ENCODE measurements at places on chromosomes 2 and 18.

DNA sequence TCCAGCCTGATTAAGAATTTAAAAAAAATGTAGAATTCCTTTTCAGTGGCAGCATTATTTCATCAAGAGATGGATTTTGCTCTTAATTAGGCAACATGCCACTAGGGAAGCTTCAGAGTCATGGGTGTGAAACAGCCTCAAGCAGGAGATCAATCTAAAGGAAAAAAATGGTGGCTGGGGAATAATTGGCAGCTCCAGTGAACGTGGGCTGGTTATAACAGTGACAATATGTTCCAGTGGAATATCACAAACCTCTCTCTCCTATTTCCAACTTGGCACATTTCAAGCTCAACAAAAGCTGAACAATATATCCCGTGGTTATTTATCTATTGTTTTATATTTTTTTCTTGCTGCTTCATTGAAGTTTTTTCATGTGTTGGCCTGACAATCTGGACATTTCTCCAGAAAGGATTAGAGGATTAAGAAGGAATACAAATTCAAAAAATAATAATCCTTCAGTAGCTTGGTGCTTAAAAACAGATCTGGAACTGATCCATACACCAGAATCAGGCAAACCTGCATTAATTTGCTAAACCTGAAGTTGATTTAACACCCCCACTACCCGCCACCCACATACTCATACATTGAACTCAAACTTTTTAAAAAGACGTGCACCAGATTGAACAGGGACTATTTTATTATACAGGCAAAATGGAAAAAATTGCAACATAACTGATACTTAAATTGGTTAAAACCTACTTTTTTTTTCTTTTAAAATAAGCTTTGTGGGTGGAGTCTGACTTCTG lies 255.9 kb upstream of the SPRED2 start:
- DNase-seq, result no peak

- no peak for DNase-seq
Observed at GRCh38 chr2:16620590-16620989, 45.0 kb downstream of the CYRIA start.

DNA sequence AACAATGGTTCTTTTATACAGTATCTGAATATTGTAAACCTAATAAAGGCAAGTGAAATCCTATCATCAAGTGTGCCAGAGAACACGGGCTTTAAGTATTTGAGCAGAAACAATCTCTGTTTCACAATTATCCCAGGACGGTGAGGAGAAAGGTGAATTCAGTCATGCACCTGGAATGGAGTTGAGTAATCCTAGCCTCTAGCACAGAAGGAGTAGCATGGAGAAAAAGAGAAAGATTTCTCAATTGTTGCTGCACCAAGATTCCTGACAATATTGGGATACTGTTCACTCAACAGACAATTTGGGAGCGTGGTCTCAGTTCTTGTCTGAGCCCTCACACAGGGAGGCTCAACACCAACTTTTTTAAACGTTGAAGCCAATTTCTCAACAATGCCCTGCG lies 510.6 kb downstream of the SOX11 start:
- DNase-seq, result no peak

DNA sequence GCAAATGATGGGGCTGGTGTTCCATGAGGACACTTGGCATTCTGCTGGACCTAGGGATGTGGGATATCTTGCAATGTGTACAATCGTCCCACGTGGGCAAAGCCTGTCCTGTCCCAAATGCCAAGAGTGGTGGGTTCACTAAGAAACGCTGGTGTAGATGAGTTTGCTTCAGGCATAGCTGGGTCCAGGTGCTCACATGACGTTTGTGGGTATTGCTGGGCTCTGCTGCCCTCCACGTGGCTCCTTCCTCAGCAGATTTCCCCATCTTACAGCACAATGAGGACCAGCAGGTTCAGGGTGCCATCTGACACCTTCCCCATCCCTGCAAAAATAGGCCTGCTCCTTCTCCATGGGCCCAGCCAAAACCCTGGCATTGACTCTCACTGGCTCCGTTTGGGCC lies 105.9 kb downstream of the SEPTIN10 start:
- no peak for DNase-seq

DNA sequence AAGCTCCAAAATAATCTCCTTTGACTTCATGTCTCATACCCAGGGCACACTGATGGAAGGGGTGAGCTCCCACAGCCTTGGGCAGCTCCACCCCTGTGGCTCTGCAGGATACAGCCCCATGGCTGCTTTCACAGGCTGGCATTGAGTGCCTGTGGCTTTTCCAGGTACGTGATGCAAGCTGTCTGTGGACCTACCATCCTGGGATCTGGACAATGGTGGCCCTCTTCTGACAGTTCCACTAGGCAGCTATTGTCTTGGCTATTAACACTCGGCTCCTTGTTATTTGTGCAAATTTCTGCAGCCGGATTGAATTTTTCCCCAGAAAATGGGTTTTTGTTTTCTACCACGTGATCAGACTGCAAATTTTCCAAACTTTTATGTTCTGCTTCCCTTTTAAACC lies 634.2 kb downstream of the TSN start:
- no peak for DNase-seq

- no peak for DNase-seq
Observed at GRCh38 chr2:26757873-26758789, 6.0 kb upstream of the SLC35F6 start.

All from activated CD8-positive, alpha-beta memory T cell treated with anti-CD3 and anti-CD28 coated beads for 1 hour (primary cell).